ENCODE measurements at places on chromosomes 3 and 15.

- no peak for DNase-seq
Measured at GRCh38 chr3:169402672-169403360, 260.7 kb downstream of the MECOM start.

GRCh38 chr15:77907824-77908751 lies 169.4 kb downstream of the TBC1D2B start:
- no peak for DNase-seq

DNA sequence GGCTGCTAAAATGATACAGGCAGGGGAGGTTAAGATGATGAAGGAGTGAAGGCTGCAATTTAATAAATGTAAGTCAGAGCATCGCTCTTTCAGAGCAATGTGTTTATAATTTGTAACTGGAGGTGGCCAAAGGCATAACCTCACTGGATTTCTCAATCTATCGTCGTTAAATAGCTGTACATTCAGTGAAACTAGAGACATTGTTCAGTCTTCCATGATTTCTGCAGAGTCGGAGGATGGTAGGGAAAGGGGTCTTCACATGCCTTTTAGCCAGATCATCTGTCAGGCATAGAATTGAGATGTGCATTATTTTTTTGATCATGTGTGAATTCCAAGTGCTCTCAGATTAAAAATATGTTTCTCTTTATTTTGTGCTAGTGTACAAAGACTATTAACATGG lies 315.4 kb downstream of the OXSM start:
- no peak for DNase-seq

- no peak for DNase-seq
Measured at GRCh38 chr3:145197051-145197820, 963.7 kb downstream of the PLOD2 start.
